Ascending aorta (tissue), 2 donors: ENCODE measurements at places on chromosomes 13 and 19.

DNA sequence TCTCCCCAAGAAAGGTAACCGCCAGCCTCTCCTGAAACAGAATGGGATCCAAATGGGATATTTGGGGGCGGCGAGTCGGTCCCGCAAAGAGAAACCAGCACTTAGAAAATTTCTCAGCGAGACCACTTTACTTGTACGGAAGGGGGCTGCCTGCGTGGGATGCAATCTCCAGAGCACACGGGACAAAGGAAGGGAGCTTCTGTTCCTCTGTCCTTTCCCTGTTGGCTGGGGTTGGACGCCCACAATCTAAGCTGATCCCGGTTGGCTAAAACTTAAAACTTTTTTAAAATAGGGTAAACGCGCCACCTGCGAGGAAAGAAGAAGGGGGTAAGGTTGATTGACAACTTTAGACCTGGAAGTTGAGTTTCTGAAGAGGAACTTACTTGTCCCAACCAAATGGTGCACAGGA, 826 bp upstream of the BSG start:
- DNase-seq = no peak
- peak overlapping the region; percentile 72 for H3K4me3 ChIP-seq
- H3K27ac ChIP-seq = peak overlapping the region; percentile 65
- no peaks in the 10 kb centered on the region for H3K27me3 ChIP-seq
- peaks cover 11% of the 10 kb centered on the region for H3K4me1 ChIP-seq
- no peaks in the 10 kb centered on the region for H3K36me3 ChIP-seq

GRCh38 chr13:92838786-92839185, 387.8 kb upstream of the GPC6 start:
- H3K27ac ChIP-seq = no peak overlapping the region
- H3K4me3 ChIP-seq = no peak overlapping the region
- DNase-seq = no peak
- H3K36me3 ChIP-seq = no peaks in the 10 kb centered on the region

DNA sequence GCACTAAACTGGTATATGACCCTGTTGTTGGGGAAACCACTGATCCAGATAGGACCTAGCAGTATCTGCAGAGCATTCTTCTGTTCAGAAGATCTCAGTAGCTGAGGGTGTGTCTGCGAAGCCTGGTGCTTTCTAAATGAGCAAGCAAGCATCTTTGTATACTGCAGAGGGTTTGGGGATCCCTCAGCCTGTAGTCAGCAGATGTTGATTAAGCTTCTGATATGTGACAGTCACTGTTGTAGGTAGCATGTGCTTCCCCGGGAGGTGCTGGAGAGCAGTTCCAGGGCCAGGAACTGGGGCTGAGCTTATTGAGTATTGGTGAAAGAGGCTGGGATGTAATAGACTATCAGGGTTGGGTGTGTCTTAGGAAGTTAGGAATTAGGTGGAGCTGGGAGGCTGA, 1.5 kb downstream of the SCAF1 start:
- H3K4me1 ChIP-seq = peaks cover 19% of the 10 kb centered on the region
- no peak overlapping the region for H3K27ac ChIP-seq
- peaks cover 32% of the 10 kb centered on the region for H3K36me3 ChIP-seq
- H3K27me3 ChIP-seq = no peaks in the 10 kb centered on the region
- DNase-seq = no peak

DNA sequence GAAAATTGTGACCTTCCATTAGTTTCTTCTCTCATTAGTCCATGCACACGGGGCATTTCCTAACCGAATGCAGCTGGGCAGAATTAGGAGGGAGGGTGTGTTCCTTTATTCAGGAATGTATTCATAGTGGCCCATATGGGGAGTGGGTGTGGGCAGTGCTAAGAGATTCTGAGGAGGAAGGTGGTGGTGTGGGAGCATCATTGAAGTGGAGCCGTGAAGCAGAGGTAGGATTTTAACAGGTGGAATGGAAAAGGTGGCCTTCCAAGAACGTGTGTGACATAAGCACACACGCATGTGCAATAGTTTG, 134.2 kb downstream of the MTUS2 start:
- H3K4me3 ChIP-seq = no peak overlapping the region
- no peaks in the 10 kb centered on the region for H3K4me1 ChIP-seq
- no peak for DNase-seq
- H3K27me3 ChIP-seq = no peaks in the 10 kb centered on the region

DNA sequence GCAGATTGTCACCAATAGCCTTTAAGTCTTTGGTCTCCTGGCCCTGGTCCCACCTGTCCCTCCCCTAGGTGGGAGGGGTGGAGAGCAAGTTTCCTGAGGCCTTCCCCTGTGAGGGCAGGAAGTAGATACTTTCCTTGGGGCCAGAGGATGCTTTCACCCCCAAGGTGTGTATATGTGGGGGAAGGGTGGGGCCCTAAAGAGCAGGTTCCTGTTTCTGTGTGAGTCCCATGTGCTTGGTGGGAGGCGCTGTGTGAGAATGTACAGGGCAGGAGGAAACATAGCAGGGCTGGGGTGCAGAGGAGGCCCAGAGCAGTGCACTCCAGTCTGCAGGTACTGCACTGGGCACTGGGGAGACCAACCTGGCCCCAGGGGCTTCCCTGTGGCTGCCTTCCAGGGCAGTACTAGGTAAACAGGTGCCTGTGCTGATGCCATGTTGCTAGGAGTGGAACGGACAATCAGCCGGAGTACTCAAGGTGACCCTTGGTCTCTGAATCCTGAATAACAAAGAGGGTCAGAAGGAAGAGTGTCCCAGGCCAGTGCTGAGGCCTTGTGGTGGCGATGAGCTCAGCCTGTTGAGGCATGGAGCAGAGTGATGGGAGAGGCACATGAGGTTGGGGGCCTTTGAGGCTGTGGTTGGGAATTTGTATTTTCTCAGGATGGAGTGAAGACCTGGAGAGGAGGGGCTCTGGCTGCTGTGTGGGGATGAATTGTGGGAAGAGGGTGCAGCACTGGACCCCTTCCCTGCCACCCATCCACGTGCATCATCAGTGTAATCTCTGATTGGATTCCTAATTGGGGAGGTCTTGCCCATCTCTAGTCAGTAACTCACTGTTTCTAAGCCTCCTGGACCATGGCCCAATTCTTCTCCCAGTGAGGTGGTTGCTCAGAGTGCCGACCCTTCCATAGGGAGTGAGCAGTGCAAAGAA, 5.1 kb downstream of the EGLN2 start:
- peak overlapping the region; percentile 99 for H3K4me3 ChIP-seq
- H3K4me1 ChIP-seq = peaks cover 61% of the 10 kb centered on the region
- H3K27me3 ChIP-seq = no peaks in the 10 kb centered on the region
- no peak for DNase-seq
- H3K27ac ChIP-seq = peak overlapping the region; percentile 90
- peaks cover 21% of the 10 kb centered on the region for H3K36me3 ChIP-seq

- H3K36me3 ChIP-seq = no peaks in the 10 kb centered on the region
- no peak for DNase-seq
- H3K27me3 ChIP-seq = no peaks in the 10 kb centered on the region
- H3K4me1 ChIP-seq = no peaks in the 10 kb centered on the region
Measured at GRCh38 chr13:79003989-79004898, 345.3 kb upstream of the OBI1 start.

DNA sequence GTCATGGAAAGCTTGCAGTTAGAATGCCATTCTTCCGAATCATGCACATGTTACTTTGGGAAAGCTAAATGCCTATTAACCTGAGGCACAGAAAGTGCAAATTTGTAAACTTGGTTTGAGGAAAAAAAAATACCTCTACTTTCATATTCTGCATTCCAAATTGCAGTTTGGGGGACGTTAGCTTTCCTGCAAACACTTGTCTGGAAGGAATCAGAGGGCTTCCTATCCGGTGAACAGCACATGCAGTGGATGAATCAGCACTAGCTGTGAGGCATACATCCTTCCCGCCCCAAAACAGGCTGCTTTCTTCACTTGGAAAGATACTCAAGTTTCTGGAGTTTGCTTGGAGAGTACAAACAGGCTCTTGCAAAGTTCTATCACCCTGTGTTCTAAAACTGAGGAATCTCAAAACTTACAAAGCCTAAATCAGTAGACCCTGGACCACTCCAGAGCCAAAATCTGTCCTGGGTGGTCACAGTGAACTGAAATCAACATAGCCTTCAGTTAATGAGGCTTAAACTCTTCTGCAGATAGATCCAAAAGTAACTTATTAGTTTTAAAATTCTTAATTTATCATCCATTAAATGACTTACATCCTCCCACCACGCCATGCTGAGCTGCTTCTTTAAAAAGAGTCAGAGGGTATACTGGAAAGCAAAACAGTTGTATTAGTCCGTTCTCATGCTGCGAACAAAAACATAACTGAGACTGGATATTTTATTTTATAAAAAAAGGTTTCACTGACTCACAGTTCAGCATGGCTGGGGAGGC, 802.3 kb upstream of the ARGLU1 start:
- H3K4me3 ChIP-seq = no peak overlapping the region
- no peaks in the 10 kb centered on the region for H3K4me1 ChIP-seq
- no peaks in the 10 kb centered on the region for H3K27me3 ChIP-seq
- no peak for DNase-seq
- no peaks in the 10 kb centered on the region for H3K36me3 ChIP-seq

DNA sequence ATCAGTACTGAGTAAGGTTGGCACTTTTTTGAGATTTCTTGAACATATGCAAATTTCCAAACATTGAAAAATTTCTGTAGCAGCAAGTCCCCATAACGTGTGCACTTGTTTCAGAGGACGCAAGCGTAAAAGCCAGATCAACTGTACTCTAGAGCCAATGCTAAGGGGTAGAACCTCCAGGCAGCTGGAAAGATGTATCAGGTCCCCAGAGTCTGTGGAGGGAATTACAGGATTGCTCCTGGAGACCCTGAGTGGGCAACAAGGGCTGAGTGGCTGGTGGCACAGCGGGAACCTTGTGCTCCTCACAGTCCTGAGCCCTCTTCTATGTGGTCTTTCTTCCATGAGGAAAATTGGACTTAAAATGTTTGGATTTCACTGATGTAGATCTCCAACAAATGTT, 53.9 kb upstream of the AMER2 start:
- no peak overlapping the region for H3K4me3 ChIP-seq
- no peak for DNase-seq
- H3K27ac ChIP-seq = no peak overlapping the region
- H3K36me3 ChIP-seq = no peaks in the 10 kb centered on the region
- no peaks in the 10 kb centered on the region for H3K27me3 ChIP-seq

- no peak overlapping the region for H3K4me3 ChIP-seq
- no peaks in the 10 kb centered on the region for H3K27me3 ChIP-seq
- peak overlapping the region; percentile 29 for H3K27ac ChIP-seq
- no peak for DNase-seq
- H3K36me3 ChIP-seq = no peaks in the 10 kb centered on the region
Measured at GRCh38 chr19:44603201-44603945, 10.0 kb upstream of the IGSF23 start.

- no peak overlapping the region for H3K27ac ChIP-seq
- DNase-seq = no peak
- no peak overlapping the region for H3K4me3 ChIP-seq
- H3K36me3 ChIP-seq = no peaks in the 10 kb centered on the region
- H3K4me1 ChIP-seq = no peaks in the 10 kb centered on the region
Measured at GRCh38 chr13:106527445-106527801, 8.0 kb downstream of the EFNB2 start.

GRCh38 chr19:7697721-7698287, 4.1 kb downstream of the FCER2 start:
- DNase-seq = no peak
- H3K4me1 ChIP-seq = no peaks in the 10 kb centered on the region
- H3K27ac ChIP-seq = no peak overlapping the region
- H3K27me3 ChIP-seq = no peaks in the 10 kb centered on the region
- no peaks in the 10 kb centered on the region for H3K36me3 ChIP-seq
